ENCODE measurements at places on chromosomes 3 and 15.

DNA sequence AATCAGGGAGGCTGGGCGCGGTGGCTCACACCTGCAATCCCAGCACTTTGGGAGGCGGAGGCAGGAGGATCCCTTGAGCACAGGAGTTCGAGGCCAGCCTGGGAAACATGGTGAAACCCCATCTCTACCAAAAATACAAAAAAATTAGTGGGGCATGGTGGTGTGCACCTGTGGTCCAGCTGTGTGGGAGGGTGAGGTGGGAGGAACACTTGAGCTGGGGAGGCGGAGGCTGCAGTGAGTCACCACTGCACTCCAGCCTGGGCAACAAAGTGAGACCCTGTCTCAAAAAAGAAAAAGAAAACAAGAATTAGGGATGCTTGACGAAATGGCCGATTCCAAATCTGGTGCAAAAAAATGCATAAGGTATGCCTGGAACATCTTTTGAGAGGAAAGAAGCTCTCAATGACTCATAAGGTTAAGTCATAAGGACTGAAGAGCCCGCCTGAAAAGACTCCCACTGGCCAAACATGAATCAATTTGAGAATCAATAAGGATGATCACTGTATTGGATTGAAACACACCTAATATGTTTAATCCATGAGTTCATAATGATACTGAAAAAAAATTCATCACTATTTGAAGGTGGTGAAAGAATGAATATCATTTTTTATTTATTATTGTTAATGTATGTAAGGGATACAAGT lies 27.7 kb downstream of the BLM start:
- no peak for DNase-seq

GRCh38 chr3:31680072-31680870 lies 147.5 kb downstream of the STT3B start:
- DNase-seq: no peak

- no peak for DNase-seq
Measured at GRCh38 chr15:56242576-56243162, 1.0 kb downstream of the RFX7 start.

- no peak for DNase-seq
Measured at GRCh38 chr15:77167406-77167805, 96.5 kb upstream of the TSPAN3 start.

- no peak for DNase-seq
Measured at GRCh38 chr15:60787837-60788691, 309.1 kb upstream of the ICE2 start.

DNA sequence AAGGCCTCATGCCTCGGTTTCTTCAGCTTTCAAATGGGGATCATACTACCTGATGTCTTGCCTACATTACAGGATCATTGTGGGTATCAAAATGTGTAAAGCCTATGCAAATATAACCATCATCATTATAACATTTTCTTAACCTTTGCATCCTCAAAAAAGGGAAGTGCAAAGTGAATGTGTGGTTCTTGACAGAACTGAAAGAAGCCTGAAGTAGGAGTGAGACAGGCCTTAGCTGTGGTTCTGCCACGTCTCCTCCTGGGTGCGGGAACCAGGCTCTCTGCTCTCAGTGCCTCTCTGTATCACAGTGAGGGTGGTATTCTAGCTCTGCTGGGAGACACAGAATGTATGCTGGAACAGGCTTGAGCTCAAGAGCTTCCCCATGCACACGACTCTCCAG lies 316.9 kb upstream of the ICE2 start:
- no peak for DNase-seq

GRCh38 chr15:100731267-100732152 lies 129.1 kb downstream of the ASB7 start:
- DNase-seq: no peak

Measured in C1 segment of cervical spinal cord (tissue), 14 donors.